Activated naive CD4-positive, alpha-beta T cell treated with anti-CD3 and anti-CD28 coated beads for 36 hours (primary cell): ENCODE measurements at places on chromosomes 4 and X. TPM values are rescaled to one million over a fixed set of nuclear protein-coding genes. Genes with fewer than 3 reads are reported as not detected.

GRCh38 chr4:35124106-35124505 lies 1120.2 kb downstream of the ARAP2 start:
- no peak for DNase-seq
- no peak overlapping the region for H3K4me3 ChIP-seq
- H3K4me1 ChIP-seq = no peaks in the 10 kb centered on the region
- H3K27me3 ChIP-seq = no peaks in the 10 kb centered on the region
- H3K27ac ChIP-seq = no peak overlapping the region

MAGED4 gene
- not detected for total RNA-seq

TCEAL8 gene
- 27.7 TPM for total RNA-seq

- no peak overlapping the region for H3K27ac ChIP-seq
- H3K36me3 ChIP-seq = no peaks in the 10 kb centered on the region
- peaks cover 6% of the 10 kb centered on the region for H3K4me1 ChIP-seq
- H3K4me3 ChIP-seq = no peak overlapping the region
Measured at GRCh38 chrX:68186552-68187262, 246.6 kb downstream of the OPHN1 start.

GRCh38 chr4:145618210-145618931 lies 814 bp upstream of the MMAA start:
- peak overlapping the region; percentile 99 for H3K27ac ChIP-seq
- peak overlapping the region; percentile 93 for H3K4me3 ChIP-seq
- H3K27me3 ChIP-seq = no peaks in the 10 kb centered on the region
- H3K36me3 ChIP-seq = peaks cover 14% of the 10 kb centered on the region
- DNase-seq = peak; percentile 27

ATP1B4 gene
- not detected for total RNA-seq

DNA sequence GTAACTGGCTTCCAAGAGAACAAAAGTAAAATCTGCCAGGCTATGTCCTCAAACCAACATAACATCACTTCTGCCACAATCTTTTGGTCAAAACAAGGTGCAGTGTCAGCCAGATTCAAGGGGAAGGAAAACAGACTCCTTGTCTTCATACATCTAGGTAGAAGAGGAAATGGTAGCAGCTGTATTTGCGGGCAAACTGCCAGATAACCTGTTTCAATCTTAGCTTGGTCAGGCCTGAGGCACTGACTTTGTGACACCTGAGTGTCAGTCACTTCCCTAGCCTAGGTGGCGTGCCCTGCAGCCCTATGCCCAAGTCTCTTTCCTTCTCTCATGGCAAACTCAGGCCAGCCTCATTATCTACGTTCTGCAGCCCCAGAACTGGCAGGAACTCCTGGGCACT lies 146.2 kb upstream of the JADE1 start:
- H3K4me1 ChIP-seq = peaks cover 10% of the 10 kb centered on the region
- H3K27me3 ChIP-seq = no peaks in the 10 kb centered on the region
- no peaks in the 10 kb centered on the region for H3K36me3 ChIP-seq

DNA sequence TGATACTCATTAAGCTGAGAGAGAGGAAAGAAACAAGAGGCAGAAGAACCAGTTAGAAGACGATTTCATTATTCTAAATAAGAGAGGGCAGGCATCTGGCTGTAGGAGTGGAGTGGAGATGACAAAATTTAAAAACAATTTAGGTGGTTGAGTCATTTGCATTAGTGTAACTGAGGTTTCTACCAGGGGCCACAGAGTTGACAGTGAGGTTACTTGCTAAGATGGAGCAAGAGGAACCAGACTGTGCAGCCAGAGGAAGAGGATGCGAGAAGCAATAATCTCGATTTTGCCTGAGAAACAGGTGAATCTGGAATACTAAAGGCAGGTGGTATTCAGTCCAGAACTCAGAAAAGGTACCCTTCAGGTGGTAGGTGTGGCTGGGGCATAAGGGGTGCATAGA lies 491.9 kb downstream of the MID1IP1 start:
- H3K36me3 ChIP-seq = peaks cover 17% of the 10 kb centered on the region
- no peaks in the 10 kb centered on the region for H3K27me3 ChIP-seq
- H3K27ac ChIP-seq = peak overlapping the region; percentile 31
- no peak for DNase-seq
- H3K4me3 ChIP-seq = no peak overlapping the region

CENPVL3 gene
- not detected for total RNA-seq

NOX1 gene
- not detected for total RNA-seq

DNA sequence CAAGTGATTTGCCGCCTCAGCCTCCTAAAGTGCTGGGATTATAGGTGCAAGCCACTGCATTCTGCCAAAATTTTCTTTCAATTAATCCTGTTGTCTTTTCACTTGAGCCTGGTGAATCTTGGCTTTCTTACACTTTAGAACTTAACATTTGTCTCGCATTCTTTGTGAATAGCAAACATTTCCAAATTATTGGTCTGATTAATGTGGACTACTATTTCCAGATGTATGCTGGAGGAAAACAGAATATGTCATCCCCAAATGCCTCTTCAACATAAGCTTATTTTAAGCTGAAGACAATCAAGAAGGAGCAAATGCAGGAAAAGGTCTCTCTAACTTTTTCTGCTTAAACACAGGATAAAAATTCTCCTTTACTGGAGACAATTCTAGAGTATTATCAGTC lies 233.4 kb downstream of the PPP4R3C start:
- no peak for DNase-seq
- no peaks in the 10 kb centered on the region for H3K36me3 ChIP-seq
- H3K4me1 ChIP-seq = no peaks in the 10 kb centered on the region
- H3K4me3 ChIP-seq = no peak overlapping the region
- H3K27me3 ChIP-seq = no peaks in the 10 kb centered on the region

DNA sequence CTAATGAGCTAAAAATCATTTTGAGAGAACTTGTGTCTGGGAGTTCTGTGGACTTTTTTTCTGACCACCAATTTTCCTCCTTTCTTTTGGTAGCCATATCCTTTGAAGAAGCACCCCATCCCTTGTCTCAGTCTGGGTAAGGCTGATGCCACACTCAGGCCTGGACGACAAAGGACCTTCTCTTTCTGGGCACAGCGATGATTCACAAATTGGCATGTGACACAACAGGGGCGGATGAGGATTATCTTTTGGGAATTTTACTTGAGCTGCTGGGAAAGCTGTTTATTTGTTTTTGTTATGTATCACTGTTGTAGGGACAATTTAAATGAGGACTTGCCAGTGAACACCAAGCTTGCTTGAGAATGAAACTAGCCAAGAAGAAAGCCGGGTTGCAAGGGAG lies 233.4 kb upstream of the HAND2 start:
- peaks cover 7% of the 10 kb centered on the region for H3K27me3 ChIP-seq
- no peaks in the 10 kb centered on the region for H3K36me3 ChIP-seq
- no peak overlapping the region for H3K4me3 ChIP-seq
- H3K27ac ChIP-seq = no peak overlapping the region
- no peak for DNase-seq

GRCh38 chrX:30373951-30374350 lies 64.8 kb upstream of the NR0B1 start:
- no peaks in the 10 kb centered on the region for H3K27me3 ChIP-seq
- H3K36me3 ChIP-seq = no peaks in the 10 kb centered on the region
- H3K4me3 ChIP-seq = no peak overlapping the region
- no peak for DNase-seq

RPA4 gene
- total RNA-seq = 0.37 TPM

- DNase-seq = no peak
- peaks cover 1% of the 10 kb centered on the region for H3K36me3 ChIP-seq
- no peak overlapping the region for H3K27ac ChIP-seq
- H3K27me3 ChIP-seq = peaks cover 3% of the 10 kb centered on the region
- no peak overlapping the region for H3K4me3 ChIP-seq
Measured at GRCh38 chr4:5988086-5988845, 30.0 kb downstream of the C4orf50 start.

SLC25A53 gene
- 5.0 TPM for total RNA-seq

- H3K36me3 ChIP-seq = peaks cover 6% of the 10 kb centered on the region
- peaks cover 11% of the 10 kb centered on the region for H3K4me1 ChIP-seq
- H3K4me3 ChIP-seq = no peak overlapping the region
- DNase-seq = peak; percentile 90
Measured at GRCh38 chr4:139030614-139031235, 15.1 kb downstream of the NOCT start.

DNA sequence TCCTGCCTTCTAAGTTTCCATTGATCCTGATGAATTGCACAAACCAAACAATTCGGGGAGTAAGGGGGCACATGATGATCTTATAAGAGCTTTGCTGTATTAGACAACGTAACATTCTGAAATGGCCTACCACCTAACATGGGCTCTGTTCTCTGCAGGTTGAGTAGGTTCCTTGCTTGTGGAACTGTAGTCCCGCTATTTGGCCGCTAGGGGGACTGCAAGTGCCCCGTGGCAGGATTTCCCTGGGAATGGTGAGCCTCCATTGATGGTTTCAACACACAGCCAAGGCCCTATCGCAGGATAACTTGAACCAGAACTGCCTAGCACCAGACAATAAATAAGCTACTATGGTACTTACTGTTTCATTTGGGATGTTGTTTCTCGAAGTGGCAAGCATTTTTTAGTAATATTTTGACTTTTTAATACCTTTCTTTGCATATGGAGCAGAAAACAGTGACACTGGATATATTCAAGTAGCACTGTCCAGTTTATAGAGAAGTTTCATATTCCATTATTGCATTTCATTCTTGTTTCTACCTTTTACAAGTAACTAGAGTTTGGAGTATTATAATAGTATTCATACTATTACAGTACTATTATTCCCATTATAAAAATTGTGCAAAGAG lies 11.9 kb downstream of the AR start:
- no peak for DNase-seq
- H3K27me3 ChIP-seq = no peaks in the 10 kb centered on the region
- H3K27ac ChIP-seq = no peak overlapping the region
- H3K36me3 ChIP-seq = no peaks in the 10 kb centered on the region
- H3K4me1 ChIP-seq = no peaks in the 10 kb centered on the region

GRCh38 chr4:114087596-114088230 lies 108.3 kb upstream of the ARSJ start:
- no peak overlapping the region for H3K27ac ChIP-seq
- no peak for DNase-seq
- H3K4me3 ChIP-seq = no peak overlapping the region
- no peaks in the 10 kb centered on the region for H3K36me3 ChIP-seq

DNA sequence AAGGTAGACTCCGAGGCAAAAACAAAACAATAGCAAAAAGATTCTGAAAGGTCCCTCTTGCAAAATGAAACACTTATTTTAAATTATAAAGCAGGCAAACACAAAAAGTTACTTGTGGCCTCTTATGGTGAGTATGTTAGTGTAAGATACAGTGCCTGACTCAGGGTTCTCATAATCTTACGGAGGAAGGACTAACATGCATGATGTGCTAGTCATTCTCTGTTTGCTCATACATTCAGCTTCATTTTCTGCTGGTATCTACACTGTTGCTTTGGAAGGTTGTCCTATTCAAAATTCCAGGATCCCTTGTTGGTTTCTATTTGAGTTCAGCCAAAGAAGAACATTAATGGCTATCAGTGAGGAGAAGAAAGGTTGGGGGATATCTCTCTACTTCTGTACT lies 249.1 kb upstream of the FAM47A start:
- H3K27ac ChIP-seq = no peak overlapping the region
- no peak overlapping the region for H3K4me3 ChIP-seq
- H3K27me3 ChIP-seq = no peaks in the 10 kb centered on the region
- H3K36me3 ChIP-seq = no peaks in the 10 kb centered on the region
- H3K4me1 ChIP-seq = no peaks in the 10 kb centered on the region
- DNase-seq = no peak

DNA sequence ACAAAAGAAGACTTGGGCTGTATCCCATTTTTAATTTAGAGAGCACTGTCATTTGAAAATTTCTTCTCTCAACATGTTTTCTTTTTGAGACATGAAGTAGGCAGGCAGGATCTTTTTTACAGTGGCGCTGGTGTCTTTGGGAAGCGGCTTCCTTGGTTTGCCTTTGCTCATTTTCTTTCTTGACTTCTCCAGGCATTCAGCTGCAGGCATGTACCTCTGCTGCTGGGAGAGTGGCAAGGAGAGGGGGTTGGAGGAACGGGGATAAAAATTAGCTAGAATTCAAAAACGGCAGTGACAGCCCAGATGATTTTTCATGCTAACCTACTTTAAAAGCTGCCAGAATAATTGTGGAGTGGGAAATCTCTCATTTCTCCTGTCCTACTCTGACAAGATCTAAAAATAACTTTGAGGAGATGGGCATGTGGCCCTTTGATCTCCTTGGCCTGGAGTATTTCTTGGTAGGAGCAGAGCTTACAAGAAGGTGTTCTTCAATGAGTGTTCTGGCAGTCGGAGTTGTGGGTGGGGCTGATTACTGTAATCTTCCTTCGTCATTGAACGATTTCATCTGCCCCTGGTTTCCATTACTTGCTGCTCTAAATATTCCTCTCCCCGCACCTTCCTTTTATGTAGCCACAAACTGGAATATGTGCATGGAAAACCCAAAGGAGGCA lies 54.8 kb downstream of the TBL1X start:
- no peak overlapping the region for H3K4me3 ChIP-seq
- peaks cover 2% of the 10 kb centered on the region for H3K36me3 ChIP-seq
- DNase-seq = no peak
- no peak overlapping the region for H3K27ac ChIP-seq

CETN2 gene
- 11.9 TPM for total RNA-seq

DNA sequence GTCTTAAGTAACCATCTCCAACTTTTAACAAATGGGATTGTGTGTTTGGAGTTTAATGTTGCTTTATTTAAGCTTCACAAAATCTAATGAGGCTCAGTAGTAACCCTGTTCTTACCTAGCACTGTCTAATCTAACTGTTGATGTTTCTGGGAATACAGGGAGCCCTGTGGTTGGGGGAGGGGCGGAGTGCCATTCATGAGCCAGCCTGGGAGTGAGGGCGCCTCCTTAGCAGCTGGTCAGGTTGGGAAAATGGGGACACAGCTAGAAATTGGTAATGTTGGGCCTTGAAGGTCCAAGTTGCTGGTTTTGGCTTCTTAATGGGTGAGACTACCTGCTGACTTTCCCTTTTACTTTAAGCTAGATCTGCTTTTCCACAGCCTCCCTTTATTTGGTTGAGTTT lies 22.9 kb upstream of the TADA2B start:
- H3K27me3 ChIP-seq = no peaks in the 10 kb centered on the region
- no peak for DNase-seq

ARSJ gene
- 0.10 TPM for total RNA-seq

ASB9 gene
- total RNA-seq = 0.48 TPM

- peaks cover 29% of the 10 kb centered on the region for H3K4me1 ChIP-seq
- H3K27me3 ChIP-seq = no peaks in the 10 kb centered on the region
- no peak overlapping the region for H3K27ac ChIP-seq
- H3K36me3 ChIP-seq = peaks cover under 1% of the 10 kb centered on the region
- H3K4me3 ChIP-seq = no peak overlapping the region
Measured at GRCh38 chrX:77731821-77732419, 54.1 kb downstream of the ATRX start.

- peaks cover 2% of the 10 kb centered on the region for H3K27me3 ChIP-seq
- peak overlapping the region; percentile 50 for H3K4me3 ChIP-seq
- H3K4me1 ChIP-seq = peaks cover 8% of the 10 kb centered on the region
- no peak overlapping the region for H3K27ac ChIP-seq
- H3K36me3 ChIP-seq = no peaks in the 10 kb centered on the region
Measured at GRCh38 chrX:40108959-40109287, 11.2 kb upstream of the BCOR start.

HSPA4L gene
- total RNA-seq = 2.6 TPM

DNA sequence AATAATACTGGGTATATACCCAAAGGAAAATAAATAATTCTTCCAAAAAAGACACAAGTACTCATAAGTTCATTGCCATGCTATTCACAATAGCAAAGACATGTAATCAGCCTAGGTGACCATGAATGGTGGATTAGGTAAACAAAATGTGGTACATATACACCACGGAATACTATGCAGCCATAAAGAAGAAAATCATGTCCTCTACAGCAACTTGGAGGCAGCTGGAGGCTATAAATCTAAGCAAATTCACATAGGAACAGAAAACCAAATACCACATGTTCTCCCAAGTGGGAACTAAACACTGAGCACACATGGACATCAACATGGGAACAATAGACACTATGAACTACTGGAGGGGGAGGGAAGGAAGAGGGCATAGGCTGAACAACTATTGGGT lies 146.2 kb downstream of the ATRX start:
- no peak overlapping the region for H3K4me3 ChIP-seq
- H3K27ac ChIP-seq = no peak overlapping the region
- peaks cover 36% of the 10 kb centered on the region for H3K36me3 ChIP-seq
- no peak for DNase-seq
- peaks cover 8% of the 10 kb centered on the region for H3K4me1 ChIP-seq
